Left forelimb (tissue), 1 donor: ENCODE measurements at places on chromosomes 6 and 20.

DNA sequence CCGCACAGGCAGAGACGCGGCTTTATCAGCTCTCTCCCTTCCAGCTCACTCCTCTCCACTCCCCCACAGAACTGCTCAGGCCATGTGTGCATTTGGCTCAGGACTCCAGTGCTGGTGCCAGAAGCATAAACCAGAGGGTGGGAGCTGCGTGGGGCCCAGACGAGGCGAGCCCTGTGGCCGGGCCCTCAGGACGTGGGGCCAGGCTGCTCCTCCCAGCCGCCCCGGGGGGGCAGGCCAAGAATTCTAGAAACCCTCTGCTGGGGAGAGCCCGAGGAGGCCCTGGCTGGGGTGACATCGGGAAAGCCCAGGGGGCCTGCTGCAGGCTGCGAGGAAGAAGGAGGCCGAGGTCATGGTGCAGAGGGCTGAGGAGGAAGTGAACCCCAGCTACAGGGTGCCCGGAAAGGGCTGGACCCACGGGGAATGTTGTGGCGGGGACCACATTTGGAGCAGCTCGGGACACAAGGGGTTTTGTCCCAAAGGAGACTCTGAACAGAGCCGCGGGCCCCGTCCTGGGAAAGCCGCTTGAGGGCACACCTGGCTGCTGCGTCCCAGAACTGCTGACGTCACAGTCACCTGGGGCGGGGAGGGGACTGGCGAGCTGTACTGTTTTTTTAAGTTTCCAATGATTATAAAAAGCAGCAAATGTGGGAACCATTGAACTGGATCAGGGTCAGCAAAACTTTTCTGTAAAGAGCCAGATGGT, 107.1 kb downstream of the BANF2 start:
- peak; percentile 92 for DNase-seq

GRCh38 chr6:35804996-35805736, at the start of gene LHFPL5:
Gene LHFPL5 (plus strand): TSS chr6:35805352. CDS start chr6:35805671, 319 bp downstream.
- peak; percentile 78 for DNase-seq

DNA sequence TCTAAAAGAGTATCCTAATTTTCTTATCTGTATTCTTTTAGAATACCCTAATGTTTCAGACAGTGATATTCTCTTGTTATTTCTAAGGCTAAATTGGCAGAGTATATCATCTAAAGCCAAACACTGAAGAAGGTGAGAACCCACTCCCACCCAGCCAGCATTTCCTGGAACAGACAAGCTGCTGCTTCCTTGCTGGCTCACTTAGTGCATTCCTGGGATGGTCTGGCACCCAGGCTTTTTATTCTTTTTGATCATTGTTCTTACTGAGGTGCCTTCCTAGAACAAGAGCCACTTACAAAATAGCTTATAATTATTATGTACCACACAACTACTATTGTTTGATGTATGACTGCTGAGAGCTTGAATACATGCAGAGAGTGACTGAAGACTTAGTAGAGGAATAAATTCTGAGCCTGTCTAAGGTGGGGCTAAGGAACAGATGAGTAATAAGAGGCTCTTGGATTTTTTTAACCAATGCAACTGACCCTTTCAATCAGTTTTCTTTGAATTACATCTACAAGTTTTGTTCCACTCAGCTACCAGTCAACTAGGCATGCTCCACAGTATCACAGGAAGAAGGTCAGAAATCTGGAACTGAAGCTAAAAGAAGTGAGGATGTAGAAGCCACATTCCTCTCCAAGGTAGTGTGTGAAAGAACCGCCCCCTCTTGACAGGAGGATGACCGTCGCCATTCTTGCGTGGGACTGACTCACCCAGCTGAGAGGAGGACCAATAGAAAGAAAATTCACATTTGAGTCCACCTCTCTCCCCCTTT, 30.1 kb downstream of the PRPH2 start:
- no peak for DNase-seq

- no peak for DNase-seq
Observed at GRCh38 chr6:140909625-140910024, 1223.1 kb upstream of the GJE1 start.

- no peak for DNase-seq
Observed at GRCh38 chr20:44187054-44187771, at the start of gene JPH2. Gene JPH2 (minus strand): TSS chr20:44187188. CDS start chr20:44186705, 483 bp downstream.

DNA sequence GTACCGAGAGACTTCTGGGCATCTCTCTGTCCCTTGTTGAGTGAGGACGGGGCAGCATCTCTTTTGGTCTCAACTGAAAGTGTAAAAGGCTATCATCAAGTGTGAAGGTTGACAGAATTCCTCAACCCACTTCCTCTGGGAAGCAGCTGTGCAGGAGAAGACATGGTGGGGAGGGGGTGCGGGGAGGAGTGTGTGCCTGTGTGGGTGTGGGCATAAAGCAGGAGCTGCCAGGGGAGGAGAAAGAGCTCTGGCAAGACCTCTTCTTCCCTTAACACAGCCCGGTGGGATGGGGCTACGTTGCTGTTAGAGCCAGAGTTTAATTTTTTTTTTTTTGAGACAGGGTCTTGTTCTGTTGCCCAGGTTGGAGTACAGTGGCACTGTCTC, 31.8 kb downstream of the CPXM1 start:
- DNase-seq = no peak

DNA sequence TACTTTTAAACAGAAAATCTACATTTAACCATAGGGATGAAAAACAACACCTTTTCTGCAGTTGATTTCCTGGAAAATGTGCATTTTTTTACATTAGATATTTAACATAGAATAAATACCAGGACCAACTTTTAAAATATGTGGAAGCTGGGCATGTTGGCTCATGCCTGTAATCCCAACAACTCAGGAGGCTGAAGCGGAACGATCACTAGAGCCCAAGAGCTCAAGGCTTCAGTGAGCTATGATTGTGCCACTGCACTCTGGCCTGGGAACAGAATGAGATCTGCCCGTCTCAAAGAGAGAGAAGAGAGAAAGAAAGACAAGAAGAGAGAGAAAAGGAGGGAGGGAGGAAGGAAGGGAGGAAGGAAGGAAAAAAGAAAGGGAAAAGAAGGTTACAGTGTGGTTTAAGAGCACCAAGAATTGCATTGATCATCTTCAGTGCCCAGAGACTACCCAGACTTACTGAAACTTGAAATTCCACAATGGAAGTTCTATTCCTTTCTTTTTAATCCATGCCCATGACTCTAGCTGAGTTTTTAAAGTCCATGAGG, 189.4 kb upstream of the ARID1B start:
- no peak for DNase-seq

- no peak for DNase-seq
Observed at GRCh38 chr20:19881080-19881840, 123.2 kb downstream of the RIN2 start.

GRCh38 chr6:22112461-22112860, 184.4 kb downstream of the PRL start:
- no peak for DNase-seq

DNA sequence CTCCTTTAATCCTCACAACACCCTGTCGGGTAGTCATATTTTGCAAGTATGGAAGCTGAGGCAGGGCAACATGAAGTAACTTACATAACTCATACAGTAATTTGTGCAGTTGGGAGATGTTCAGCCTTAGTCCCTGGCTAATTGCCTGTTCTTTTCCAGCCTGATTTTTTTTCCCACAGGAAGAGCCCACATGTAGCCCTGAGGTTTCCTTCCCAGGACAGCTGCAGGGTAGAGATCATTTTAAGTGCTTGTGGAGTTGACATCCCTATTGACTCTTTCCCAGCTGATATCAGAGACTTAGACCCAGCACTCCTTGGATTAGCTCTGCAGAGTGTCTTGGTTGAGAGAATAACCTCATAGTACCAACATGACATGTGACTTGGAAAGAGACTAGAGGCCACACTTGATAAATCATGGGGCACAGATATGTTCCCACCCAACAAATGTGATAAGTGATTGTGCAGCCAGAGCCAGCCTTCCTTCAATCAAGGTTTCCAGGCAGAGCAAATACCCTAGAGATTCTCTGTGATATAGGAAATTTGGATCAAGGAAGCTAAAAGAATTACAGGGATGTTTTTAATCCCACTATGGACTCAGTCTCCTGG, 5.0 kb upstream of the BTN2A1 start:
- no peak for DNase-seq

DNA sequence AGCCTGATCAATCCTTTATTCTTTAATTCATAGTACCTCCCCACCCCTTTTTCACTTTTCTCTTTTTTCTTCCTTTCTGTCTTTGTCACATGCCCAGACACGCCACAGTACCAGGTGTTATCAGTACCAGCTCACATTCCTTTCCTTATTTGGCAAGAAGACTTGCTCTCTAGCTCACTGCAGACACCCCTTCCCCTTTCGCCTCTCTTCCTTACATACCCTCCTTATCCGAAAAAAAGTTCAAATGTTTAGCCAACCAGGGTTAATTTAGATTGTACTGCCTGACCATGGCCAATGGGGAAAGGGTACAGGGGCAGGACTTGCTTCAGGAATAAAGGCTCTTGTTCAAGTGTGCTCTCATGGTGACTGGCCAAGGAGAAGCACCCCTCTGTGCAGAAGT, 9.3 kb upstream of the SIRPB2 start:
- no peak for DNase-seq
